ENCODE measurements at places on chromosomes 13 and 19.

- DNase-seq = no peak
These were observed 498.2 kb downstream of the IRS2 start for GRCh38 chr13:109288151-109288709.

- no peak for DNase-seq
These were observed 483.2 kb downstream of the DIAPH3 start for GRCh38 chr13:59680429-59681024.

GRCh38 chr19:30173593-30174356 is 198.4 kb upstream of the ZNF536 start:
- no peak for DNase-seq

DNA sequence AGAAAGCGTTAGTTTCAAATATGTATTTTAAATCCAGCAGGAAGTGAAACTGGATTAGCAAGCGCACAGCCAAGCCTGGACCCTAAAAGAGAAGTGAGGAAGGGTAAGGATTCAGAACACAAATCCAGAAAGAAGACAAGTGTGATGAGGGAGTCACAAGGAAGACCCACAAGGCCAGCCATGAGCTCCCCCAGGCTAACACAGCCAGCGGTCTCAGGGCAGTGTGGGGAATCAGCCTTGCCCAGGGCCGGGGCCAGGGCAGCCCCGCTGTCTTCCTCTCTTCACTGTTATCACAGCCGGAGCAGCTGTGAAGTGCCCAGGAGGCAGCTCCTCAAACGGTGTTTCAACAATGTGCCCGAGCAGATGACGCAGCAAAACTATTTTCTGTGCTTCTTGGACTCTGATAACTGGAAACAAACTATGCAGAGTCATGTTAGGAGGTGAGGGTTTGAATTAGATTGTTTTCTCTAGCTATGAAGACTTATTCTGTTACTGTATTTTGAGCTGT is 12.2 kb upstream of the CDC16 start:
- peak; percentile 16 for DNase-seq

DNA sequence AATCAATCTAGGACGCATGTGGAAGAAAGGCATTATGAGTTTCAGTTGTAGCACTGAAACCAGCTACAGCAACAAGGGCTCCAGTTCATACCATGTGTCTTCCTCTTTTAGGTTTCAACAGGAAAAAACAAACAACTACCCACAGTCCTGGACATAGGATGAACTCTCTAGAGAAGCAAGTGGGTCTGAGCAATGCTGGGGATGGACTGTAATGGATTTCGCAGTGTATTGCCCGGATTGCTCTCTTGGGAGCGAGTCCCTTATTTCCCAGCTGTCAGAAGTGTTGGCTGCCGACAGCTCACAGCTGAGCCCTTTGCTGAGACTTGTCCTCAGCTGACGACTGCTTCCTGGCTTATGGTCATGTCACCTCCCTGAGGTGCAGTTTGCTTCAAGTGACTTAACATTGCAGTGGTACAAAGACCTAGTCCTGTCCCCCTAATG is 12.1 kb upstream of the MYCBP2 start:
- no peak for DNase-seq

- DNase-seq = no peak
These were observed 156.9 kb downstream of the STK24 start for GRCh38 chr13:98419786-98420553.

DNA sequence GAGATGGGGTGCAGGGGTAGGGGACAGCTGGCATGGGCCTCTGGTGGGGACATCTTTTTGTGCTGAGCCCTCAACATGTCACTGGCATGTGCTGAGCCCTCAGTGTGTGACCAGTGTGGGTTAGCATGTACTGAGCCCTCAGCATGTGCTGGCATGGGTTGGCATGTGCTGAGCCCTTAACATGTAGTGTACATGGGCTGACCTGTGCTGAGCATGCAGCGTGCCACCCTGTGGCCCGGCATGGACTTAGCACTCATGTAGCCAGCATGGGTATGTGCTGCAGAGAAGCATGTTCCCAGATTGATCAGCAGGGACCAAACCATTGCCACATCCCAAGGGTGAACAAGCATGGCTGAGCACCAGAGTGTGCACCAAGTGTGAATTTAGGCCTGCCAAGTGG is 11.5 kb downstream of the HIPK4 start:
- DNase-seq = no peak

DNA sequence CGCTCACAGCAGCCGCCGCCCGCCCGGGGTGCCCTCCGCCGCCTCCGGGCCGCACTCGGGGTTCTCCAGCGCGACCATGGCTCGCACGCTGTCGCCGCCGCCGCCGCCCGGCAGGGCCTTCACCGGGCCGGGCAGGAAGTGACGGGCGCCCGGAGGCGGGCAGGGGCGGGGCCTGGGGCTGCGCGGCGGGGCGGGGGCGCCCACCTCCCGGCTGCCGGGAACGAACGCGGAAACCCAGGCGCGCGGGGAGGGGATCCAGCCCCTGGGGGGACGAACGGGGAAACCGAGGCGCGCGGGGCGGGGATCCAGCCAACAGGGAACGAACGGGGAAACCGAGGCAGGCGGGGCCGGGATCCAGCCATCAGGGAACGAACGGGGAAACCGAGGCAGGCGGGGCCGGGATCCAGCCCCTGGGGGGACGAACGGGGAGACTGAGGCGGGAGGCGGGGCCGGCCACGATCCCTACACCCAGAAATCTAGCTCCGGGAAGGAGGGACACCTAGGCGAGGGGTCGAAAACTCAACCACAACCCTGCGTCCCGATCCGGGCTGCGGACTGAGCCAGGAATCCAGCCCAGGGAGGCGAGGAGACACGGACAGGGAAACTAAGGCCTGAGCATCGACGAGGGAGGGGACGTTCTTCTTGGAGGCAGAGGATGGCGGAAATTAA is at the start of gene R3HDM4:
Gene R3HDM4, minus strand, starts transcription at position 140 of the 669 bp plus-strand sequence. Its CDS starts 62 bp downstream, at position 78.
- peak; percentile 87 for DNase-seq

All from CD4-positive, alpha-beta T cell treated with Interleukin-1 beta for 1 hour (primary cell).